ENCODE measurements at places on chromosomes 4 and X. TPM values are rescaled to one million over a fixed set of nuclear protein-coding genes. Genes with fewer than 3 reads are reported as not detected.

Gene ARMCX1
- 0.17 TPM for total RNA-seq

Gene TMA16
- 49.0 TPM for total RNA-seq

Gene ADGRG2
- not detected for total RNA-seq

Gene BRS3
- total RNA-seq = not detected

Gene MAGEA9B
- total RNA-seq = not detected

Gene ENPP6
- total RNA-seq = not detected

DNA sequence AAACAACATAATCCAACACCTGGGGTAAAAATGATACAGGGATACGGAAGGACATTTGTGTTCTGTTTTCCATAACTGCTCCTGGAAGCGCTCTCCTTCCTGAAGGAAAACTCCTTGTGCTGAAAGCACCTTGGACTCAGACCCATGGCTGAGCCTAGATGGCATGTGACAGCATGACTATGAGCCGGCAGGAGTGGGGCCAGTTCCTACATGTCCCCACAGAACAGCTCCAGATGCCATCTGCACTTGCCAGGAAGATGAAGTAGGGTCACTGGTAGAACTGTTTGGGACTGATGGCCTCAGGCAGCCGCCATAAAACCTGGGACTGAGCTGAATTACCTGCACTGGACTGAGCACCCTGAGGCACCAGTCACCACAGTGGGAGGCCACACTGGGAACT, 56.0 kb upstream of the BCLAF3 start:
- no peak for DNase-seq
- no peak overlapping the region for H3K27ac ChIP-seq
- H3K27me3 ChIP-seq = no peaks in the 10 kb centered on the region
- no peaks in the 10 kb centered on the region for H3K36me3 ChIP-seq
- no peaks in the 10 kb centered on the region for H3K4me1 ChIP-seq
- no peak overlapping the region for H3K4me3 ChIP-seq

DNA sequence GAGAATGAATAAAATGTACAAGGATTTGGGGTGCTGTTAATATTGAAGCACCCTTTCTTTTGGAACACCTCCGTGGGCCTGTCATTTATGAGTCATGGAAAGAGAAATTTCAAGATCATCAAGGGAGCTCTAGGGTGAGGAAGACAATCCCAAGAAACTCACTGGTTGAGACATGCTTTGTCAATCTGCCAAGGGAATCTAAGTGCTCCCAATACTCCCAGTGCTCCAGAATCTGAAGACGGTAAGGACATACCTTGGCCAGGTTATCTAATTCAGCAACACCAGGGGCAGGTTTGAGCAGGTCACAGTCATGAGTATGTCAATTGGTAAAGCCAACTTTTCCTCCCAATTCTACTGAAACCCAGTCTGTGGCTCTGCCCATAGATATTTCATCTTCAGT, 556.4 kb upstream of the CPEB2 start:
- DNase-seq = no peak
- no peaks in the 10 kb centered on the region for H3K4me1 ChIP-seq
- no peak overlapping the region for H3K27ac ChIP-seq
- H3K36me3 ChIP-seq = no peaks in the 10 kb centered on the region
- no peaks in the 10 kb centered on the region for H3K27me3 ChIP-seq
- H3K4me3 ChIP-seq = no peak overlapping the region

DNA sequence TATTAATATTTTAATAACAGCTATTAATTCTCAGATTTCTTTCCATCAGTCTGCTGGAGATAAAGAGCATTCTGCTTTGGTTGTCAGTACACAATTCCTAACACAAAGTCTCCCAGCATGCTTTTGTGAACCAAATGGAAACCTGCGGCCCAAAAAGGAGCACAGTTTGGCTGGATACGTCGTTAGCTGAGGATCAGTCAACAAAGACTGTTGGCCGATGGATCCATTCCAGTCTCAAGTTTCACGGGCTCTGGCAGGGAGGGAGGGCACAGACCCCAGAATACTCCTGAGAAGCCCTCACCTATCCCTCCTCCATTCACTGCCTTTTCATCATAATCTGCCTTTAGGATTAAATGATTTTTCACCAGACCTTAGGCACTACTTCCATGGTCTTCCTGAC, 26.3 kb upstream of the PRSS48 start:
- DNase-seq = no peak
- H3K4me1 ChIP-seq = no peaks in the 10 kb centered on the region
- H3K27ac ChIP-seq = no peak overlapping the region
- H3K36me3 ChIP-seq = no peaks in the 10 kb centered on the region
- H3K4me3 ChIP-seq = no peak overlapping the region

- H3K4me3 ChIP-seq = peak overlapping the region; percentile 41
- no peaks in the 10 kb centered on the region for H3K27me3 ChIP-seq
- DNase-seq = peak; percentile 56
- peak overlapping the region; percentile 78 for H3K27ac ChIP-seq
- peaks cover 14% of the 10 kb centered on the region for H3K4me1 ChIP-seq
Measured at GRCh38 chrX:38803588-38804431, 2.6 kb downstream of the MID1IP1 start.

DNA sequence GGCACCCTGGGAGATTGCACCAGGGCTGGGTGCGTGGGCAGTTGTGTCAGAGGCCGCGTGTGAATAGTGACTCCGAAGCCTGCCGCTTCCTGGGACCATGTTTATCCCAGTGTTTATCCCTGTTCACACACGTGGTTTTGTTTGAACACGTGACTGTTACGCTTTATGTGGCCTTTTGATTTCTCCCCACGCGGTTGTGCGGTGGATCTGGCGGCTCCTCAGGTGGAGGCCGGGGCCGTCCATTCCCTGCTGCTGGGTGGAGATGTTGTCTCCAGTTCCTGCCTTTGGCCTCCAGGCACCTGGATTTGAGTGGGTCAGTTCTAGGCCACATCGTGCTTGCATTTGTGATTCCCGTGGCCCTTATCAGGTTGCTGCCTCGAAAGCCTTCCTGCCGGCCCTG, 35.1 kb downstream of the NELFA start:
- H3K27ac ChIP-seq = no peak overlapping the region
- no peak for DNase-seq
- no peaks in the 10 kb centered on the region for H3K36me3 ChIP-seq
- H3K4me1 ChIP-seq = no peaks in the 10 kb centered on the region
- H3K4me3 ChIP-seq = no peak overlapping the region
- no peaks in the 10 kb centered on the region for H3K27me3 ChIP-seq

DNA sequence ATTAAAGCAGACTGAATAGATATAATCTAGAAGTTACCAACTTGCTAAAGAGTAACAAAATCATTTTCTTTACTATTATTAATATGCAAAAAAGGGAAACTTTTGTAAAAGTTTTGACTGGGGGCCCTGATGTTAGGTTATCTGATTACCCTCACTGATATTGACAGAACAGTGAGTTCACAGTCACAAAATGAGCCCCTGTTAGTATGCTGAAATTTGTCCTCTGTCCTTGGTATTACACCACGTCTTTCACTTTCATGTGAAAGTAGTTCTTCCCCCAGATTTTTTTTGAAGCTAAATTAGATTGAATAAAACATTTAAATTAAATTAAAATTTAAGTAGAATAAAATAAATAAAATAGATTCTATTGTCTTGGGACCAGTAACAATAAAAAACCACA, 5.9 kb downstream of the STBD1 start:
- no peak for DNase-seq
- H3K27me3 ChIP-seq = no peaks in the 10 kb centered on the region
- H3K4me1 ChIP-seq = no peaks in the 10 kb centered on the region
- H3K36me3 ChIP-seq = no peaks in the 10 kb centered on the region

DNA sequence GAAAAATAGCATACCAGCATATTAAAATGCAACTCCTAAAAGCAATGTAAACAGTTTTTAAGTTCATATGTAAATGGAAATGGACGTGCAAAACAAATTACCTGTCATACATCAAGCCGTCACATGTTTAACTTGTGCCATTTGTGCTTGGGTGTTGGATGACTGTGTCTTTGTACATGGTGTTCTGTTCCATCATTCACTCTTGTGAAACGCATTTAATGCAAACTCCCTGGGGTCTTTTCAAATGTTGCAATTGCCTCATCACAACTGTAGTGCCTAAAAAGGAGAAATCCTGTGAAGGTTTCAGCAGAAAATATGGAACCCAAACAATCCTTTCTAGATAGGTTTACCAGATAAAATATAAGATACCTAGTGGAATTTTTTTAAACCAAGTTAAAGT, 52.4 kb downstream of the PHOX2B start:
- no peaks in the 10 kb centered on the region for H3K27me3 ChIP-seq
- H3K4me3 ChIP-seq = no peak overlapping the region
- H3K36me3 ChIP-seq = no peaks in the 10 kb centered on the region
- H3K27ac ChIP-seq = no peak overlapping the region

GRCh38 chrX:348461-349117, 30.0 kb upstream of the GTPBP6 start:
- no peak overlapping the region for H3K27ac ChIP-seq
- no peaks in the 10 kb centered on the region for H3K36me3 ChIP-seq
- no peak overlapping the region for H3K4me3 ChIP-seq
- H3K4me1 ChIP-seq = no peaks in the 10 kb centered on the region
- no peak for DNase-seq

- H3K4me3 ChIP-seq = no peak within 1 kb of the TSS
- no peaks in the 10 kb centered on the region for H3K36me3 ChIP-seq
- no peak within 1 kb of the TSS for H3K27ac ChIP-seq
- H3K27me3 ChIP-seq = no peaks in the 10 kb centered on the region
- no peak for DNase-seq
Measured at GRCh38 chrX:24314019-24314635, at the start of gene SUPT20HL2. Gene SUPT20HL2 (minus strand): TSS chrX:24314069. CDS start chrX:24313315, 754 bp downstream.

- H3K4me1 ChIP-seq = no peaks in the 10 kb centered on the region
- H3K36me3 ChIP-seq = no peaks in the 10 kb centered on the region
- H3K27me3 ChIP-seq = no peaks in the 10 kb centered on the region
- no peak overlapping the region for H3K27ac ChIP-seq
- H3K4me3 ChIP-seq = no peak overlapping the region
Measured at GRCh38 chr4:128768373-128768996, 41.0 kb upstream of the JADE1 start.

GRCh38 chr4:142801966-142802365, 44.1 kb downstream of the INPP4B start:
- H3K4me3 ChIP-seq = no peak overlapping the region
- H3K27me3 ChIP-seq = no peaks in the 10 kb centered on the region
- H3K4me1 ChIP-seq = no peaks in the 10 kb centered on the region
- DNase-seq = no peak

- DNase-seq = peak; percentile 85
- no peak overlapping the region for H3K27ac ChIP-seq
- peaks cover 9% of the 10 kb centered on the region for H3K36me3 ChIP-seq
- H3K4me1 ChIP-seq = peaks cover 14% of the 10 kb centered on the region
- no peak overlapping the region for H3K4me3 ChIP-seq
Measured at GRCh38 chr4:55409468-55410171, 13.9 kb downstream of the TMEM165 start.

DNA sequence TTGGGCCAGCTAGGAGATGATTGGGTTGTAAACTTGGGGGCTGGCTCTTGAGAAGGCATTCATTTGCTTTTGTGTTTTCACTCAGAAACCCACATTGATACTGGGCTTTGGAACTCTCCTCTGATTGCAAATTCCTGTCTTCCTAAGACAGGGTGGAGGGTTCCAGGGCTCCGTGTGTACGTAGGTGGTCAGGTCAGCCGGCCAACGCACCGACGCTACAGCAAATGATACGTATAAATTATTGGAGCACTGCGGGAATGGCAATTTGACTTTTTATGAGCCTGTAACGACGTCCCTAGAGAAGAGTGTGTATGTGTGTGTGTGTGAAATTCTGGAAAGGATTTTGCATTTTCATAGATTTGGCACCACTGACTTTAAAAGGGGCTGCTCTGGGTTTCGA, 236.9 kb downstream of the SHOX start:
- DNase-seq = no peak
- no peaks in the 10 kb centered on the region for H3K4me1 ChIP-seq
- no peak overlapping the region for H3K27ac ChIP-seq
- no peaks in the 10 kb centered on the region for H3K36me3 ChIP-seq
- H3K4me3 ChIP-seq = no peak overlapping the region

DNA sequence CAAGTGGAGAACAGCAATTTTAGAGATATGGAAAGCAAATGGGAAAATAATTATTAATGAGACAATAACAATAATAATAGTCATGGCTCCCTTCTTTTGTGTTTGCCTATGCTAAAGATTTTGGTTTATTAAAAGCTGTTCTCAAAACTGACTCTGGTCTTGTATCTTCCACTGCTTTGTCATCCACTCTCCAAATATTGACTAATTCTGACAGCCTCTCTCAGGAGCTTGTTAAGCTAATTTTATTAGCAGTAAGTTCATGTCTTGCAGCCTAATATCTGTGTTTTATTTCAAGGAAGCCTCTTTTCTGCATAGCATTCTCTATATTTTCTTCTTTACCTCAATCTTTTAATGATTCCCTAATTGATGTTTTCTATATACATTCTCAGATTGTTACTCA, 1419.8 kb downstream of the ARAP2 start:
- DNase-seq = no peak
- H3K36me3 ChIP-seq = no peaks in the 10 kb centered on the region
- no peaks in the 10 kb centered on the region for H3K4me1 ChIP-seq
- no peaks in the 10 kb centered on the region for H3K27me3 ChIP-seq
- no peak overlapping the region for H3K27ac ChIP-seq
- H3K4me3 ChIP-seq = no peak overlapping the region

DNA sequence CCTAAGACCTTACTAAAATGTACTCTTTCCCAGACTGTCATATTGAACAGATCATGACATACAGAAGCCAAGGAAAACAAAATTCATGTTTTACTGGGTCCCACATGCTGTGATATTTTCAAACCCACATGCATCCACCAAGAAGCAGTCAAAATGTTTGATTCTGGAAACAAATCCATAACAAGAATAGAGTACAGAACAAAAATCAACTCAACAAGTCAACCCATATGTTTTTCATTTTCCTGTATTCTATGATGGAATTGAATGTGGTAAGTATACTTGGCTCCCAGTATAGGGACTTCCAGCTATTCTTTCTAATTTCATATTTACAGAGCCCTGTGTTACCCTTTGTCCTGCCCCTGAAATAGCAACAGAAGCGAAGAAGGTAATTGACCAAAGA, 106.8 kb downstream of the COL25A1 start:
- H3K4me3 ChIP-seq = no peak overlapping the region
- H3K4me1 ChIP-seq = no peaks in the 10 kb centered on the region
- no peak overlapping the region for H3K27ac ChIP-seq
- H3K27me3 ChIP-seq = no peaks in the 10 kb centered on the region
- no peak for DNase-seq
- H3K36me3 ChIP-seq = no peaks in the 10 kb centered on the region

GRCh38 chr4:2923141-2923551, 40.1 kb downstream of the NOP14 start:
- no peak overlapping the region for H3K4me3 ChIP-seq
- no peaks in the 10 kb centered on the region for H3K27me3 ChIP-seq
- H3K27ac ChIP-seq = peak overlapping the region; percentile 6
- peaks cover 54% of the 10 kb centered on the region for H3K36me3 ChIP-seq
- H3K4me1 ChIP-seq = peaks cover 33% of the 10 kb centered on the region

GRCh38 chr4:26162101-26162500, 158.7 kb upstream of the RBPJ start:
- no peak for DNase-seq
- no peak overlapping the region for H3K27ac ChIP-seq
- no peak overlapping the region for H3K4me3 ChIP-seq
- H3K27me3 ChIP-seq = peaks cover 3% of the 10 kb centered on the region
- H3K4me1 ChIP-seq = no peaks in the 10 kb centered on the region
- no peaks in the 10 kb centered on the region for H3K36me3 ChIP-seq
